Ovary (tissue), 10 donors: ENCODE measurements at places on chromosomes 5 and 9. TPM values are rescaled to one million over a fixed set of nuclear protein-coding genes. Genes with fewer than 3 reads are reported as not detected.

The PCDHGB2 gene
- 4.5 TPM for total RNA-seq

The GNPDA1 gene
- total RNA-seq = 30.3 TPM

The NDFIP1 gene
- total RNA-seq = 96.0 TPM

The ADRB2 gene
- total RNA-seq = 1.0 TPM

The PCDH1 gene
- total RNA-seq = 13.6 TPM

The EDIL3 gene
- total RNA-seq = 9.7 TPM

The PRR16 gene
- total RNA-seq = 1.5 TPM

The PITX1 gene
- 0.95 TPM for total RNA-seq

DNA sequence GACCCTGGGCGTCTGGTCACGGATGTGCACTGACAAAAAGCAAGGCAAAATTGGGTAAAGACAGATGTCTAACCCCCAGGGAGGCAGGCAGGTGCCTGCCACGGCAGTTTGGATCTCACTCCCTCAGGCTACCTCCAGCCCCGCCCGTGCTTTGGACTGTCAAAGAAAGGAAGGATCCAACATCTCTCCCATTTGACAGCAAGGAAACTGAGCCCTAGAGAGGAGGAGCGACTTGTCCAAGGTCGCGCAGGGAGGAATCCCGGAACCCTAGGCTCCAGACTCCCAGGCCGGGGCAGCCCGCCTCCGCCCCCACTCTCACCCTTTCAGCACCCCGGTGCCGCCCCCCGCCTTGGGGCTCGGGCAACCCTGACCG is 376 bp downstream of the GOLGA1 start:
- no peak for DNase-seq

DNA sequence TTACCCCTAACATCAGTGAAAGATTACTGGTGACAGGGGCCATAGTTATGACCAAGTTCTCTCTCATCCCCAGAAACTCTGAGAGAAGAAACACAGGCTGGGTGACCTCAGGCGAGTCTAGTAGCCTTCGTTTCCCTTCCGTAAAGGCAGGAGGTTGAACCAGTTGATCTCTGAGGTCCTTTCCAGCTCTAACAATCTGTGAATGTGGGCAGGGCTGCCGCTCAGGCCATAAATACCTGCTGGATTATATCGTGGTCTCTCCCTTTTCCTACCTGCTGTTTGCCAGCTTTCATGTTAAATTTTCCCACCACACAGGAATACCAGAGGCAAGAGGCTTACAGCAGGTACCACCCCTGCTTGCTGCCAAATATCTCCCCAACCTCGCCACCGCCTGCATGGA is 357.5 kb downstream of the SH3GL2 start:
- DNase-seq = no peak

- no peak for DNase-seq
Observed at GRCh38 chr9:93903886-93904648, 51.1 kb downstream of the BARX1 start.

DNA sequence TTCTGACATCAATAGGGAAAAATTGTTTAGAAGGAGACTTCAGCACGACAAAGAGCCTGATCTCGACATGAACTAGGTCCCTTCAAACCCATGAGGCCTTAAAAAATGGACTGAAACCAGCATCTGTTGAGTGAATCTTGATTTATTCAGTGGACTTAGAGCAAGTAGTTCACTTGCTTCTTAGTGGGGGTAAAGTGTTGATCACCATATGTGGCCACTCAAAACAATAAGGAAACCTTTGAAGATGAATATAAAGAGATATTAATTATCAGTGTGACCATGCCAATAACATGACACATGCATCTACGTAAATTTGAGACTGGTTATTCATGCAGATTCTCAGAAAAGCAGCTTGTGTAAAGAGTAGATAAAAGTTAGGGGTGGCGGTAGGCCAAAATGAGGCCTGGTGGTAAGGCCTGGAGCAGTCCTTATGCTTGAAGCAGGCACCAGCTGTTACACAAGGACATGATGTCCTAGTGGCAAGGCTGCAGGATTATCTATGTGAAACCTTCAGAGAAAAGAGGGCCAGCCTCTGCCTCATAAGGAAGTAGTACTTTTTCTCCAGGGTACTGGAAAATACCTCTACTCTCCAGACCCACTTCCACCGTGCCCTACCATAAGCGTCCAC is 61.3 kb downstream of the S1PR3 start:
- peak; percentile 13 for DNase-seq

GRCh38 chr5:16757989-16758501 is 141.2 kb upstream of the RETREG1 start:
- DNase-seq = no peak

DNA sequence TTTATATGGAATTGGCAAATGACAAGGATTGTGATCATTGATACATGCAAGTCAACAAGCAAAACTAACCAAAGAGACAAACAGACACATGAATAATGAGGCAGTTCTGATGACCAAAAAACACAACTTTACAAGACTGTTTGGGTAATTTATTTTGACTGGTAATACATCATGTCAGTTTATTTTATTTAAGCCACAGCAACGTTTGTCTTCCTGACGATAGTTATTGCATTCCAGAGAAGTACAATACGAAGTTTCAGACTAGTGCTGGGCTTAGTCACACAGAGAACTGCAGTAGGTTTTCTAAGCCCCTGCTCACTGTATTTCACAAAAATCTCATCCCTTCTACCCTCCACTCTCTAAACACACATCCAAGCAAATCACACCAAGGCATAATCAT is 514.2 kb downstream of the RAB3C start:
- no peak for DNase-seq

GRCh38 chr5:111313017-111313724 is 89.0 kb downstream of the CAMK4 start:
- no peak for DNase-seq
